ENCODE measurements at places on chromosomes 13 and 19. TPM values are rescaled to one million over a fixed set of nuclear protein-coding genes. Genes with fewer than 3 reads are reported as not detected.

- no peak for DNase-seq
Observed at GRCh38 chr19:4991996-4992698, 23.2 kb downstream of the KDM4B start.

DNA sequence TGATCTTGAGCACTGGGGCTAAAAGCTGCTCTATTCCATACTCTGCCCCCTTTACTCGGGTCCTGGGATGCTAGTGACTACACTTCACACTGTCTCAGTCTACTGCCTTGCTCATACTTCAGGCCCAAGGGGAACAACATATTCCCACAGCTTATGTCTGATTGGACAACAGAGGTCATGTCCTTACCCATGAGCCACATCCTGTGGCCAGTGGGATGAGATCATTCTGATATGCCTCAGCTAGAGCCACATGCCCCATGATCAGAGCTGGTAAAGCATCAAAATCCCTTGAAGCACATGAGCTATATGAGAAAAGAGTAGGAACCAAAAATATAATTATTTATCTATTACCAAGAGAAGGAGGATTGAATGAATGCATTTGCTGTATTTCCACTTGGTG is 290.1 kb upstream of the TSHZ3 start:
- no peak for DNase-seq

- no peak for DNase-seq
Observed at GRCh38 chr19:4379383-4380253, 20.7 kb downstream of the SH3GL1 start.

KLF1 gene
- total RNA-seq: not detected
